ENCODE measurements at places on chromosomes 7 and 10.

DNA sequence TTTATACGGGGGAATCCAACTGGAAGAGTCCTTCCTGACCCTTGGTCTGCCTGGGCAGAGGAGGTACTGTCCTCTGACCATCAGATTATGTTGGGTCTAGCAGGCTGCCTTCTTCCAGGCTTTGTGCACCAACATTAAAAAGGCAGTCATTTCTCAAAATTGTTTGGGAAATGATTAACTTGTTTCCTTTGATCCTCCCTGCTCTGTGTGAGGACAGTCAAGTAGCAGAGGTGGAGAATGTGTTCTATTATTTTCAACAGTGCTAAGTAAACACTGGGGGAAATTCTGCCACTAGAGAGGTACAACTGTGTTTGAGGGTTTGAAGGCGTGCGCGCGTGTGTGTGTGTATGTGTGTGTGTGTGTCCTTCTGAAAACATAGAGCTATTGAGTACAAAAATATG lies 20.6 kb downstream of the ACSL5 start:
- peak; percentile 28 for DNase-seq

- no peak for DNase-seq
Measured at GRCh38 chr7:102404005-102404861, 8.1 kb downstream of the PRKRIP1 start.

DNA sequence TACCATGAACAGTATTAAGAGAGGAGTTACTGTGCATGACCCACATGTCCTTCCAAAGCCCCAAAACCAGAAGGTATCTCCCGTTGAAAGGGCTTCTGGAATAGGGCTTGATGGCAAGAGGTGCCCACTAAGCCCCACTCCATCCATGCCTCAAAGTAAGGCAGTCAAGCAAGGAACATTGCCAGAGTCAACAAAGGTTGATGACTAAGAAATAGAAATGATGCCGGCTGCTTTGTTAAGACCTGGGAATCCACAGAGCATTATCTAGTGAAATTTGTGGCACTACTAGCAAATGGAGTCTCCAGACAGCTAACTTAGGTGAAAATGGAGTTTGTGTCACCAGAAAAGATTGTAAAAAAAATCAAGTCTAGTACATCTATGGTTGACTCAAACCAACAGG lies 6.2 kb downstream of the SFR1 start:
- DNase-seq = no peak

DNA sequence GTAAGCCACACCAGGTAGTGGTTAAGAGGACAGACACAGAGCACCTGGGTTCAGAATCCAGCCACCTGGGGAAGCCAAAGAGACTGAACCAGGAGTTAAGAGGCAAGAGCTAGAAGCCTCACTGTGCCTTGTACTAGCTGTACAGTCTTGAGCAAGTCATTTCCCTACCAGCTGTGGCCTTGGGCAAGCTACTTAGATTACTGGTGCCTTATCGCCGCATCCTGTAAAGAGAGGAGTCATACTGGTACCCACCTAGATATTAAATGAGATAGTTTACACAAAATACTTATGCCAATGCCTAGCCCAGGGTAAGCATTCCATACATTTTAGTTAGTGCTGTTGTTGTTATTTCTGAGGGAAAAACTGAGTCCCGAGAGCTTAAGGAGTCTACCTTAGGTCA lies 47.7 kb downstream of the HABP2 start:
- no peak for DNase-seq

GRCh38 chr10:997266-998022 lies 9.2 kb downstream of the GTPBP4 start:
- no peak for DNase-seq

DNA sequence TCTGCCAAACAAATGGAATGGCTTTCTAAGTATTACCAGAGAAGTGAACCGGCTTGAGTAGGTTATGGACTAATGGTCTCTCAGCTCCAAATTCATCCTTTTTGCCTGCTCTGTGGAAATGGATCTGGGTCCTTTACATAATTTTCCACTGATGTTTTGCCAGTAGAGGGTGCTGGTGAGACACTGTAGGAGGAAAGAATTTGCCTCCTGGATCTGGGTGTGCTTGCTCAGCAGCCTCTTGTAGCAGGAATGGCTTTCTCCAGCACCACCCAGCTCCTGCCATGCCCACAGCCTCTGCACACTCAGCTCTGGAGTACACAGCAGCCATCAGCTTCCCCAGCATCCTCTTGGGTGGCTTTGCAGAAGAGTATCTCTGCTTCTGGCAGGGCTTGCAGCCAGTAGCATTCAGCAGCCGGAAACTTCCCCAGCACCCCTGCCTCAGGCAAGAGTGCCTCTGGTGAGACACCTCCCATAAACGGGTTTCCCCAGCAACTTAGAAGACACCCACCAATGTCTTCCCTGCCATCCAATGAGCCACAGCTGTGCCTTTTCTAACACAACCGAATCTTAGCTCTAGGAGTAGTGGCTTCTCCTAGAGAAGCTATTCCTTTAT lies 235.0 kb upstream of the PLPP4 start:
- peak; percentile 80 for DNase-seq

DNA sequence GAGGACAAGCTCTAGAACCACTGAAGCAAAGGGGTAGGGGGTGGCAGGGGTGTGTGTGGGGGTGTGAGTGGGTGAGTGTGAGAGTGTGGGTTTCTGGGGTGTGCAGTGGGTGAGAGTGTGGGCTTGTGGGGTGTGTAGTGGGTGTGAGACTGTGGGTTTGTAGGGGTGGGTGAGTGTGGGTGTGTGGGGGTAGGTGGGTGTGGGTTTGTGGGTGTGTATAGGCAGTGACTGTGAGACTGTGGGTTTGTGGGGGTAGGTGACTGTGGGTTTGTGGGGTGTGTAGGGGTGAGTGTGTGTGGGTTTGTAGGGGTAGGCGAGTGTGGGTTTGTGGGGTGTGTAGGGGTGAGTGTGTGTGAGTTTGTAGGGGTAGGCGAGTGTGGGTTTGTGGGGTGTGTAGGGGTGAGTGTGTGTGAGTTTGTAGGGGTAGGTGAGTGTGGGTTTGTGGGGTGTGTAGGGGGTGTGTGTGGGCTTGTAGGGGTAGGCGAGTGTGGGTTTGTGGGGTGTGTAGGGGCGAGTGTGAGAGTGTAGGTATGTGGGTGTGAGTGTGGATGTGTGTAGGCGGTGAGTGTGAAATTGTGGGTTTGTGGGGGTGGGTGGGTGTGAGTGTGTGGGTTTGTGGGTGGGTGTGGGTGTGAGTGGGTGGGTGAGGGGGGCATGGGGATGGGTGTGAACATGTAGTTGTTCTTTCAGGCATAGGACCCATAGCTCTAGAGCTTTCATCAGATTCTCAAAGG lies 8.8 kb downstream of the NOS3 start:
- DNase-seq = no peak

- peak; percentile 40 for DNase-seq
Measured at GRCh38 chr7:39504963-39505362, 61.2 kb upstream of the YAE1 start.

DNA sequence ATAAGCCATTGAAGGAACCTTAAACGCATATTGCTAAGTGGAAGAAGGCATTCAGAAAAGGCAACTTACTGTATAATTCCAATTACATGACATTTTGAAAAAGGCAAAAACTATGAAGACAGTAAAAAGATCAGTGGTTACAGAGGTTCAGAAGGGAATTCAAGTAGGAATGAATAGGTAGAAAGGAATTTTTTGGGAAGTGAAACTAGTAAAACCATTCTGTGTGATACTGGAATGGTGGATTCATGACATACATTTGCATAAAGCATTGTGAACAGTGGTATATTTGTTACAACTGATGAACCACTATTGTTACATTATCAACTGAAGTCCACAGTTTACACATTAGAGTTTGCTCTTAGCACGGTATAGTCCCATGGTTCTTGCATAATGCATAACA lies 114.2 kb upstream of the GPR22 start:
- peak; percentile 93 for DNase-seq

GRCh38 chr7:57425969-57426628 lies 23.9 kb upstream of the ZNF716 start:
- DNase-seq = no peak

GRCh38 chr10:4240608-4241197 lies 455.7 kb upstream of the KLF6 start:
- peak; percentile 44 for DNase-seq

- no peak for DNase-seq
Measured at GRCh38 chr7:73918926-73919693, 58.2 kb downstream of the TMEM270 start.

DNA sequence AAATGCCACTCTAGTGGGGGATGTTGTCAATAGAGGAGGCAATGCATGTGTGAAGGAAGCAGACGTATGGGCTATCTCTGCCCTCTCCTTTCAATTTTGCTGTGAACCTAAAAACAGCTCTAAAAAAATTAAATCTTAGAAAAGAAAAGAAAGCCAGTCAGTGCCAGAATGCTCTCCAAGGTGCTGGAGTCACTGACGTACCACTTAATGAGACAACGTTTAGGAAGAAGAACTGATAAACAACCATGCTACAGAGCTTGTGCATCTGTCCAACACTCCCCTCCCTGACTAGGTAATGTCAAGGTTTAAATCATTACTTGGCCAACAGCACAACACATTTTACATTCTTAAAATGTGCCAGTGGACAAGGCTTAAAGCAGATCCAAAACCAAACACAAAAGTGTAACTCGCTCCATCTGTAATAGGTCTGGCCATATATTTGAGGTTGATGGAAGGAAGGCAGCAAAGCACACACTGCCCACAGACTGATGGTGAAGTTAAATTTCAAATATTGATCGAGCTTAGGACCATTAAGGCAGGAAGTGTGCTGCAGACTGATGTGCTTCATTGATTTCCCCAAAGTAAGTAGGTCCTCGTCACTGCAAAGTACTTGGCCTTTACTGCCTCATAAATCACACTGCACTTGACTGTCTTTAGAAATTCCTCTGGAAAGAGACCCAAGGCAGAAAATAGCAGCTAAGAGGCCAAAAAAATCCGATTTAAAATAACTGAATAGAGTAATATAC lies 15.5 kb downstream of the ARMH3 start:
- DNase-seq = no peak

GRCh38 chr10:97861097-97861750 lies 11.6 kb downstream of the GOLGA7B start:
- peak; percentile 95 for DNase-seq

DNA sequence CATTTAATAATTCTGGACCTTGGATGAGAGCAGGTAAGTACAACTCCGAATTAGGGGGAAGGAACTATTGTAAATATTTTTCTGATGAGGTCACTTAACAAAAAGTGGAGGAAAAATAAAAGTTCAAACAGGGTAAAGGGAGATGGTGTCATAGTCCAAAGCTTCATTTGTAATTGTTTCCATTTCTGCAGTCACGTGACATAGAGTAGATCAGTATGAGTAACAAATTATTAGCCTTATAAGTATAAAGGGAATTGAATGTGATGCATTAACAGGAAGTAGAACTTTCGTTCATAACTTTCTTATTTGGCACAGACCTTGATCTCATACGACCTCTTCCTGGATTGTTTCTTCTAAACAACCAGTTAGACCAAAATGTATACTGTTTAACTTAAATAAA lies 347.2 kb upstream of the TPK1 start:
- no peak for DNase-seq
